ENCODE measurements at places on chromosomes 5 and 9.

GRCh38 chr5:96655506-96655905, 6.7 kb upstream of the CAST start:
- no peak for DNase-seq
- H3K4me1 ChIP-seq, result peaks cover 4% of the 10 kb centered on the region
- H3K27ac ChIP-seq, result no peak overlapping the region
- no peaks in the 10 kb centered on the region for H3K27me3 ChIP-seq
- H3K4me3 ChIP-seq, result no peak overlapping the region

- H3K4me1 ChIP-seq, result no peaks in the 10 kb centered on the region
- no peaks in the 10 kb centered on the region for H3K27me3 ChIP-seq
- no peaks in the 10 kb centered on the region for H3K36me3 ChIP-seq
- DNase-seq, result no peak
Observed at GRCh38 chr5:173196133-173196952, 38.7 kb downstream of the NKX2-5 start.

GRCh38 chr9:110874963-110875674, 163.2 kb downstream of the LPAR1 start:
- no peak overlapping the region for H3K4me3 ChIP-seq
- no peaks in the 10 kb centered on the region for H3K36me3 ChIP-seq
- no peak overlapping the region for H3K27ac ChIP-seq
- peak; percentile 55 for DNase-seq
- H3K27me3 ChIP-seq, result no peaks in the 10 kb centered on the region

- H3K27ac ChIP-seq, result no peak overlapping the region
- DNase-seq, result no peak
- no peaks in the 10 kb centered on the region for H3K36me3 ChIP-seq
- no peaks in the 10 kb centered on the region for H3K4me1 ChIP-seq
- H3K4me3 ChIP-seq, result no peak overlapping the region
Observed at GRCh38 chr9:77391834-77392233, 214.5 kb downstream of the VPS13A start.

- H3K27me3 ChIP-seq, result no peaks in the 10 kb centered on the region
- no peaks in the 10 kb centered on the region for H3K36me3 ChIP-seq
- no peaks in the 10 kb centered on the region for H3K4me1 ChIP-seq
Observed at GRCh38 chr5:30918171-30918570, 275.3 kb upstream of the CDH6 start.

DNA sequence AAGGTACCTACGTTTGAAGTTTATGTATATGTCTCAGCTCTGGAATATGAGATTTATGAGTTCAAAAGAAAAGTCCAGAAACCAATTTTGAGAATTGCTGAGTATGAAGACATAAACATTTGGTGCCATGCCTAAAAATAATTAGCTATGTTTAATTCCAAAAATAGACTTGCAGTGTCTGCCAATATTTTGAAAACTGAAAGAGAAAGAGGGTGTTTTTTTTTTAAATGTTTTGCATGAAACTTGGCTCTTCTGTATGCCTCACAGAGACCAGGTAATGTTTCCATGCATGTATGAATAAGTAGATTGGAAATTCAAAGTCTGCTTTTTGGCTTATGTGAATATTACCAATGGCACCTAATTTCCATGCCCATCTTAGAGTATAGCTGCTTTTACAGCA, 634.4 kb upstream of the C9orf72 start:
- H3K36me3 ChIP-seq, result no peaks in the 10 kb centered on the region
- peaks cover 8% of the 10 kb centered on the region for H3K4me1 ChIP-seq
- H3K27ac ChIP-seq, result no peak overlapping the region

DNA sequence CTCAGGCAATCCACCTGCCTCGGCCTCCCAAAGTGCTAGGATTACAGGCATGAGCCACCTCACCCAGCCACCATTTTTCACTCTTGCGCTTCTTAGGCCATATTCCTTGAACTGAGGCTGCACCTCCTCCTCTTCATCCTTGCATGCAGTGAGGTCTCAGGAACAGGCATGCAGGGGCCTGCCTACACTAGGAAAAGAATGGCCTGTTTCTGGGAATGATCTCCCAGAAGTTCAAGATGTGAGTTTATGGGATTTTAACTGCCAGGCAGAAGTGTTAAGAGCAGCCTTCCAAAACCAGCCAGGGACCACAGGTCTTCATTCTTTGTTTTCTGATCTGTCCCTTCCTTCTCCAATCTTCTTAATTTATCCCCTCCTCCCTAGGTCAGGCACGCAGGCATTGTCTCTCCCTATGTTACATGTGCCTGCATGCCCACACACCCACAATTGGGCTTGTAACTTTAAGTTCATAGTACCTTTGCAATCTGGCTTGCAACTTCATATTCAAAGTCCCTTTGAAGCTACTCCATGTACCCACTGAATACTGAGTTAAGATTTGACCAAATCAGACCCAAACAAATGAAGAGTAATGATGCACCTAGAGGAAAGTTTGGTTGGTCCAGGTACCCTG, 10.5 kb upstream of the HSPA4 start:
- no peak for DNase-seq
- no peaks in the 10 kb centered on the region for H3K27me3 ChIP-seq
- H3K4me1 ChIP-seq, result peaks cover 6% of the 10 kb centered on the region
- no peak overlapping the region for H3K4me3 ChIP-seq

GRCh38 chr5:44830951-44831350, 22.2 kb downstream of the MRPS30 start:
- DNase-seq, result no peak
- H3K27me3 ChIP-seq, result no peaks in the 10 kb centered on the region
- H3K27ac ChIP-seq, result no peak overlapping the region
- H3K4me1 ChIP-seq, result peaks cover 5% of the 10 kb centered on the region
- no peak overlapping the region for H3K4me3 ChIP-seq

DNA sequence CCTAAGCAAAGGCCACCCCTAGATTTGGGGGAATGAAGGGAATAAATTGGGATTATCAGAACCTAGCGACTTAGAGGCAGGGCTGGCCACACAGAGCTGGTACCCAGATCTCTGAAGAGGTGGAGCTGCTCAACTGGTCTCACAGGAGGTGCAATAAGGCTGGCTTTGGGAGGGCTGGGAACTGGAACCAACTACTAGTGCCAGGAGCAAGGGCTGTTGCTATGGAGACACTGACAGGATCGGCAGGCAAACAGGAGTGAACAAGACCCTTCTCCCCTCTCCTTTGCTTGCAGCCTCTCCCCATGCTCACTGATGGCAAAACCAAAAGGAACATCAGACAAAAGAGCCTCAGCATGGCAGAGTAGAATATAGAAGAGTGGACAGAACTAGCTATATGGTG, 17.0 kb upstream of the WHRN start:
- DNase-seq, result no peak
- no peaks in the 10 kb centered on the region for H3K4me1 ChIP-seq
- H3K27ac ChIP-seq, result no peak overlapping the region
- H3K4me3 ChIP-seq, result no peak overlapping the region
- no peaks in the 10 kb centered on the region for H3K36me3 ChIP-seq
- H3K27me3 ChIP-seq, result no peaks in the 10 kb centered on the region

DNA sequence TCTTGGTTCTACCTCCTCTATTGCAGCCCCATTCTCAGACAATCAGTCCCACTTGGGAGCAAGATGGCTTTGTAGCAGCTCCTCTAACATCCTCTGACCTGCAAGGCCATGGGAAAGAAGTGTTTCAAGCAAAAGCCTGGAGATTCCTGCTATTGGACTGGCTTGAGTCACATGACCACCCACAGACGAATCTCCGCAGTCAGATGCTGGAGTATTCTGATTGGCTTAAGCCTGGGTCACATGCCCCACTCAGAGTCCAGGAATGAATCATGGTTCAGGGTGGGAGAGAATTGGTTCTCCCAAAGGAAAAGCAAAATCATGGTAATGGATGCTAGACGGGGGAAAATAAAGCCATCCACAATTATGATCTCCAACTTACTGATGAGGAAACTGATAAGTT, 22.6 kb upstream of the LMX1B start:
- H3K27me3 ChIP-seq, result peaks cover 7% of the 10 kb centered on the region
- H3K36me3 ChIP-seq, result no peaks in the 10 kb centered on the region
- no peak overlapping the region for H3K27ac ChIP-seq
- H3K4me1 ChIP-seq, result no peaks in the 10 kb centered on the region
- no peak for DNase-seq

DNA sequence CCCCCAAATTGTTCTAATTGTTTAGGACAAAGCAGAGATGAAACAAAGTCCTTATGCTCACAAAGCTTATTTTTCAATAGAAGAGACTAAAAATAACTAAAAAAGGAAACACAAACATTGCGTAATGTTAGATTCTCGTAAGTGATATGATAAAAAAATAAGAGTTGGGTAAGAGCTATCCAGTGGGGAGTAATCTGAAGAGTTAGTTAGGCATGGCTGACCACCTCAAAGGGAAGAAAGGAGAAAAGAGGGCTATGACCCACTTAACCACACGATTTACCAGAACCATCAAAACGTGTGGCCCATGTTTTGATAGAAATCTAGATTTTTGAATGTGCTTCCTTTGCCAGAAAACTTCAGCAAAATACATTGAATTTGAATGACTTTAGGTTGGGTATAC, 1296.8 kb upstream of the NUDT12 start:
- no peak for DNase-seq
- H3K27ac ChIP-seq, result no peak overlapping the region

- H3K36me3 ChIP-seq, result no peaks in the 10 kb centered on the region
- H3K27ac ChIP-seq, result no peak overlapping the region
- no peak overlapping the region for H3K4me3 ChIP-seq
- H3K4me1 ChIP-seq, result peaks cover 6% of the 10 kb centered on the region
Observed at GRCh38 chr5:180647941-180648500, 1.4 kb downstream of the FLT4 start.

GRCh38 chr9:89667726-89668125, 62.9 kb downstream of the GADD45G start:
- peaks cover 2% of the 10 kb centered on the region for H3K4me1 ChIP-seq
- H3K27ac ChIP-seq, result no peak overlapping the region
- no peaks in the 10 kb centered on the region for H3K36me3 ChIP-seq

DNA sequence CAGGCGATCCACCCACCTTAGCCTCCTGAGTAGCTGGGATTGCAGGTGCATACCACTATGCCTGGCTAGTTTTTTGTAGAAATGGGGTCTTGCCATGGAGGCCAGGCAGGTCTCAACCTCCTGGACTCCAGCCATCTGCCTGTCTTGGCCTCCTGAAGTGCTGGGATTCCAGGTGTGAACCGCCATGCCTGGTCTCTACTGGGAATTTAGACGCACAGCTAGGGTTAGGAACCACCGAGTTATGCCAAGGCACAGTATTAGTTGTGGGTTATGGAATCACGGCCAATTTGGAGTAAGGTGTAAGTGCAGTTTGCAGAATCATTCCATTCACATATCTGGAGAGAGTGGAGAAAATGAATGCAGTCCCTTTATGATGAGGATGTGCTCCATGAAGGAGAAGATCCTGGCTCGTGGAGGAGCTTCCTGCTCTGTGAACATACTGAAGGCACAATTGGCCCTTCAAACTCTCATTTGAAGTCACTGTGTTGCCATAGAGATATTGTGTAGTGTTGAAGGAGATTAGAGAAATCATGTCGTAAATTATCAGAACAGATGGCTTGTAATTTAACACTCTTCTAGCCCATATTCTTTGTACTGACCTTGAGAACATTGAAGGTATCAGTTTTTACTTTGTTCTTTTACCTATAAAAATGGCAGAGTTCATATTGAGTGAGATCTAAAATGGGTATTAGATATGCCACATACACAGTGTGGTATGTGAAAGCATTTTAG, 18.8 kb downstream of the TRIO start:
- DNase-seq, result no peak
- H3K27ac ChIP-seq, result no peak overlapping the region
- H3K27me3 ChIP-seq, result no peaks in the 10 kb centered on the region
- peaks cover under 1% of the 10 kb centered on the region for H3K4me1 ChIP-seq

DNA sequence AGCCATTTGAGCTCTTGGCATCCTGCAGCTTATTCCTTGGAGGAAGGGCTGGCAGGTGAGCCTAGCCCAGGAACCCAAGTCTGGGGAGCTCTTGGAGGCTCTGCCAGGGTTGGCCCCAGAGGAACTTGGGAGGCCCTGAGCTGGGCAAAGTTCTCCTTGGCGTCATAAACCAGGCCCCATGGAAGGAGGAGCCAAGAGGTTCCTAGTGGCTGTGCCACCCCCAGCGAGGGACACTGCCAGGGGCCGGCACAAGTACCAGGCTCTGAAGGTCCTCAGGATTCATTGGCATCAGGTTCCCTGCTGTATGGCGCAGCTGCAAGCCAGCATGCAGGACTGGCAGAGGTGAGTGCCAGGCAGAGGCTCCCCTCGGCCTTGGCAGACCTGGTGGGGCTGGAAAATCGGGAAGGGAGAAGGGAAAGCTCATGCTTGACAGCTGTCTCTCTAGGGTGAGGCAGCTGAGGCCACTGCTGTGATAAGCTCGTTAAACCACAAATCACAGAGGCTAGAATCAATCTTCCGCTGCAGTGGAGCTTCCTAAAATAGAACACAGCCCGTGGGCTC, 54.6 kb upstream of the SYNPO start:
- no peaks in the 10 kb centered on the region for H3K27me3 ChIP-seq
- no peak for DNase-seq
- H3K36me3 ChIP-seq, result no peaks in the 10 kb centered on the region
- no peak overlapping the region for H3K4me3 ChIP-seq
- no peaks in the 10 kb centered on the region for H3K4me1 ChIP-seq

- H3K4me3 ChIP-seq, result no peak overlapping the region
- H3K4me1 ChIP-seq, result peaks cover 24% of the 10 kb centered on the region
- no peaks in the 10 kb centered on the region for H3K27me3 ChIP-seq
- H3K36me3 ChIP-seq, result no peaks in the 10 kb centered on the region
- DNase-seq, result peak; percentile 38
- peak overlapping the region; percentile 13 for H3K27ac ChIP-seq
Observed at GRCh38 chr5:113050721-113051382, 74.3 kb downstream of the DCP2 start.

DNA sequence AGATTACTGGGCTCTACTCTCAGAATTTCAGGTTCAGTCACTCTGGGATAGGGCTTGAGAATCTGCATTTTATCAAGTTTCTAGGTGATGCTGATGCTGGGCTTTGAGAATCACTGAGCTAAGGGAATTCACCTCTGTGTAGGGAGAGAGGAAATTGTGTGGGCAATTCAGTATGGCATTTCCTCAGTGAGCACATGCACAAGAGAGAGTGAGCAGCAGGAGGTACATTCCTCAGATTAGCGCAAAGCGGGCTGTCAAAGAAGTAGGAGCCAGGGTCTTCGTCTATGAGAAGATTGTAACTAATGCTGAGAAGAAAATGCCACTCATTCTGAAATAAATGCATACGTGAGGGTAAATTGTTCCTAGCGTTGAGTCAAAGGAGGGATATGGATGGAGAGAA, 175.9 kb downstream of the KIF4B start:
- H3K27me3 ChIP-seq, result no peaks in the 10 kb centered on the region
- H3K27ac ChIP-seq, result no peak overlapping the region
- no peaks in the 10 kb centered on the region for H3K36me3 ChIP-seq
- DNase-seq, result no peak
- no peaks in the 10 kb centered on the region for H3K4me1 ChIP-seq
- no peak overlapping the region for H3K4me3 ChIP-seq

DNA sequence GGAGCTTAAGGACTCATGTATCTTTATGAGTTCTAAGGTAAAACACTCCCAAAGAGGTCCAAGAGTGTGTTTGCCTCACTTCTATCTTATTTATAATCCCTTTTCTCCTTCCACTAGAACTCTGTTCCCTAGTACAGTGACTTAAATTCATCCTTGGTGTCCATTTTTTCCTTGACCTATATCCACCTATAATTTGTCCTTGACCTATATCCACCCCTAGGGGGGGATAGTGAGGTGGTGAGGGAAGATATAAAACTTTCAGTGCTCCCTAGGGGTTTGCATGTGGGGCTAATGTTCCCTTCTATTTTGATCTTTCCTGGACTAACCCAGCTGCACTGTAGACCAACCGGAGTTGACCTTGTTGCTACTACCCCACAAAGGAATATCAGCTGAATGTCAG, 83.5 kb upstream of the GNAQ start:
- no peaks in the 10 kb centered on the region for H3K4me1 ChIP-seq
- no peak overlapping the region for H3K4me3 ChIP-seq
- DNase-seq, result no peak
- no peak overlapping the region for H3K27ac ChIP-seq
- no peaks in the 10 kb centered on the region for H3K36me3 ChIP-seq
